ENCODE measurements at places on chromosomes 7 and 10. TPM values are rescaled to one million over a fixed set of nuclear protein-coding genes. Genes with fewer than 3 reads are reported as not detected.

The SORBS1 gene
- 29.9 TPM for polyA plus RNA-seq

The ZNF117 gene
- 18.1 TPM for polyA plus RNA-seq

The GPR37 gene
- polyA plus RNA-seq, result 1.5 TPM

The DPYSL4 gene
- polyA plus RNA-seq, result 20.8 TPM

The FBXL13 gene
- 3.4 TPM for polyA plus RNA-seq

The STAG3 gene
- 37.1 TPM for polyA plus RNA-seq

The LRMDA gene
- 20.7 TPM for polyA plus RNA-seq

The EBLN1 gene
- polyA plus RNA-seq, result not detected

The SCART1 gene
- polyA plus RNA-seq, result 3.7 TPM

The HOXA3 gene
- 53.5 TPM for polyA plus RNA-seq

The UPK3BL1 gene
- polyA plus RNA-seq, result 20.7 TPM

The FEZF1 gene
- polyA plus RNA-seq, result not detected

The ZMIZ1 gene
- polyA plus RNA-seq, result 60.8 TPM

The LIPJ gene
- 0.24 TPM for polyA plus RNA-seq

The PLPP4 gene
- polyA plus RNA-seq, result 6.2 TPM

The SFXN2 gene
- polyA plus RNA-seq, result 84.1 TPM

The CNPY1 gene
- not detected for polyA plus RNA-seq

The CALML3 gene
- polyA plus RNA-seq, result not detected

The GAD2 gene
- 1.6 TPM for polyA plus RNA-seq

The SPDYE18 gene
- polyA plus RNA-seq, result 0.90 TPM

The ZWINT gene
- polyA plus RNA-seq, result 45.8 TPM

The ZNF467 gene
- 36.2 TPM for polyA plus RNA-seq

The CACNA2D1 gene
- polyA plus RNA-seq, result 31.9 TPM

The NAPEPLD gene
- polyA plus RNA-seq, result 50.5 TPM

The PRR15 gene
- polyA plus RNA-seq, result 6.7 TPM

The TDRD1 gene
- polyA plus RNA-seq, result 0.05 TPM

The ZNF365 gene
- 0.65 TPM for polyA plus RNA-seq

The NYAP1 gene
- polyA plus RNA-seq, result 2.4 TPM

The C7orf33 gene
- not detected for polyA plus RNA-seq

The ATOH7 gene
- 1.8 TPM for polyA plus RNA-seq

The GPRIN2 gene
- polyA plus RNA-seq, result 6.5 TPM
